Stimulated activated naive CD4-positive, alpha-beta T cell treated with Interleukin-2 at 50 U/mL for 16 hours (primary cell): ENCODE measurements at places on chromosomes 12 and 14.

DNA sequence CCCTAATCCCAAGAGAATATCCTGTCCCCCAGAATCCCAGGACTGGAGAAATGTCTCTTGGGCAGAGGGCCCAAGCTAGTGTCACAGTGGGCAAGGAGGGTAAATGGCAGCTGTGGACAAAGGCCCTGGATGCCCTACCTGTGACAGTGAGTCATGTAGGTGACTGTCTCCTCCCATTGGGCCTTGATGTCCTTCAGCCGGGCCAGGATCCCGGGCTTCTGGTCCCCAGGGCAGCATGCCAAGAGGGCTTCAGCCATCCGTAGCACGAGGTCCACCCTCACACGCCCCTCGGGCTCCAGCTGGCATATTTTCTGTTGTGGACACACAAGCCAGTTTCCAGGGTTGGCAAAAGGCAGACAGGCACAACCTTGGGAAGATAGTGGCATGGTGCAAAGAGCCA is 48.8 kb downstream of the SYNE3 start:
- no peak for DNase-seq

DNA sequence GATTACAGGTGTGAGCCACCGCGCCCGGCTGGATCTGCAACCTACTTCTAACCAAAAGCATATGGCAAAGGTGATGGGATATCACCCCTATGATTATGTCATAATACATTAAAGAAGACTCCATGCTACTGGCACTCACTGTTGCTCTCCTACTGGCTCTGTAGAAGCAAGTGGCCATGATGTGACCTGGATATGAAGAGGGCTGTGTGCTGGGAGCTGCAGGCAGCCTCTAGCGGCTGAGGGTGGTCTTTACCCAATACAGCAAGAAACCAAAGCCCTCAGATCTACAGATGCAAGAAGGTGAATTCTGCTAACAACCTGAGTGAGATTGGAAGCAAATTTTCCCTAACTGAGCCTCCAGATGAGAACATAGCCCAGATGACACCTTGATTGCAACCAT is 34.2 kb upstream of the TRIM9 start:
- DNase-seq, result no peak

DNA sequence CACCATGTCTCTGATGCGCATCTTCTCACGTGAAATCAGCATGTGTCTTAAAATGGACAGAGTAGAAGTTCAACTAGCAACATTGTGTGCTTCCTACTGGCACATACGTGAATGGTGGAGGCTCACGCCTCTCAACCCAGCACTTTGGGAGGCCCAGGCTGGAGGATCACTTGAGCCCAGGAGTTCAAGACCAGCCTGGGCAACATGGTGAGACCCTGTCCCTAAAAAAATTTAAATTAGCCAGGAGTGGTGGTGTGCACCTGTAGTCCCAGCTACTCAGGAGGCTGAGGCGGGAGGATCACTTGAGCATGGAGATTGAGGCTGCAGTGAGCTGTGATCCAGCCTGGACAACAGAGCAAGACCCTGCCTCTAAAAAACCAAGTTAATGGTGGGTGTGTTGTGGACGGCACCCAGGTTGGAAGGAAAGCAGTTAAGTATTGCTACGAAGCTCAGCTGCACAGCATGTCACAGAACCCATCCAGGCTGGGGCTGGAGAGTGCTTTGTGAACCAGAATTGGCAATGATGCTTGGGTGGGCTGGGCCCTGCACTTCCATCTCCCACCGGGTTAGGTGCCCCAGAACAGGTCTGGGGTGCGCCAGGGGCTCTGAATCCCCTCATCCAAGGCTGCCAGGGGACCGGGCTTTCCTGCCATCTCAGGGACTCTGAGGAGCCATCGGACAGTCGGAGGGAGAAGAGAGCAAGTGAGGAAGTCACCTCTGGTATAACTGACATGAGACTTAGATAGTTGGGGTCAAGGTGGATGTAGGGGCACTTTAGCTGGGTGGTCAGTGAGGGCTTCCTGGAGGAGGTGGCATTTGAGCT is 33.0 kb upstream of the ULK1 start:
- no peak for DNase-seq

DNA sequence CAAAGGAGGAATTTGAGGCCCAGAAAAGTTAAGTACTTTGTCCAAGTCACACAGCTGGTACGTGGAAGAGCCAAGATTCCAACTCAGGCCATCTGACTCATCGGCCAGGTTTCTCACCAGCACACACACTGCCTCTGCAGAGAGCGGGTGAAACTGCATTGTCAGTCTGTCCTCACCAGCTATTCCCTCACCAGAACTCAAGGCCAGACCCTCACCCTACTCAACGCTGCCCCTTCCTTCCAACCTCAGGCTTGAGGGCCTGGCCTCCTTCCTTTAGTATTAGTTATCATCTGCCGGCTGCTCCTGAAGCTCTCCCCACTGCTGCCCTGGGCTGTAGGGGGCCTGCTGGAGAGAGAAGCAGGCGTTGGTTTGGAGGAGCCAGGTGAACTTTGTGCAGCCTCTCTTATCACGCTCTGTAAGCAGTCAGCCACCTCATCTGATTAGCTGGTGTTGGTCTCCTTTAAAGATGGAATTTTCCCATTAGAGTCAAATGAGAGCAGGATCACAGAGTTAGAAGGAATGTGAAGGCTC is 16.6 kb upstream of the PLEK2 start:
- DNase-seq, result no peak

- DNase-seq, result no peak
These were observed 12.0 kb upstream of the PRIMA1 start for GRCh38 chr14:93799989-93800921.

- no peak for DNase-seq
These were observed 345.6 kb downstream of the APAF1 start for GRCh38 chr12:98990648-98991047.

GRCh38 chr14:68695326-68695768 is 97.5 kb downstream of the ZFP36L1 start:
- DNase-seq, result no peak

DNA sequence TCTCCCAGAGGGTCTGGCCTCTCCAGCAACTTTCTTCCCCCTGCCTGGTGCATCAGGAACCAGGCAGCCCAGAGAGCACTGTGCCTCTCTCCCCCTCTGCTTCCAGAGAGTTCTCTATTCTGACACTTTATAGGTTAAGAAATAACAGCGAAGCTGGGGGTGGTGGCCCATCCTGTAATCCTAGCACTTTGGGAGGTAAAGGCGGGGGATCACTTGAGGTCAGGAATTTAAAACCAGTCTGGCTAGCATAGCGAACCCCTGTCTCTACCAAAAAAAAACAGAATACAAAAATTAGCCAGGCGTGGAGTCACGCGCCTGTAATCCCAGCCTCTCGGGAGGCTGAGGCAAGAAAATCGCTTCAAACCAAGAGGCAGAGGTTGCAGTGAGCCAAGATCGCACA is 58.3 kb downstream of the ESRRB start:
- no peak for DNase-seq

GRCh38 chr12:52277486-52278245 is 3.2 kb downstream of the KRT86 start:
- no peak for DNase-seq

DNA sequence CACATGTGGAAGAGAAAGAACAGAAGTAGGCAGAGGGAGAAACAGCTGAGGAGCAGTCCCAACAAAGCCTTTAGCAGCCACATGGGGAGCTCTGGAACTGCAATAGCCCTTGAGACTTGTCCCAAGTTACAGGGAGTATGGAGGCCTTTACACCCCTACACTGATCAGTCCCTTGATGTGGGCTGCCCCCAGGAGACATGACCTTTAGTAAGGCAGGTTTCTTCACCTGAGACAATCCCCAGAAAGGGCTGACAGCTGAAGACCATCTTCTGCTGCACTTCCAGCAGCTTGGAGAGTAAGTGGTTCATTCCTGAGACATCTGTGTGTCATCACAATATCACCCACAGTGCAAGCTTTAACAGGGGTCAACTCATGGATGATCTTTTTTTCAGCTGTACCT is 8.6 kb upstream of the SNAPC1 start:
- no peak for DNase-seq

DNA sequence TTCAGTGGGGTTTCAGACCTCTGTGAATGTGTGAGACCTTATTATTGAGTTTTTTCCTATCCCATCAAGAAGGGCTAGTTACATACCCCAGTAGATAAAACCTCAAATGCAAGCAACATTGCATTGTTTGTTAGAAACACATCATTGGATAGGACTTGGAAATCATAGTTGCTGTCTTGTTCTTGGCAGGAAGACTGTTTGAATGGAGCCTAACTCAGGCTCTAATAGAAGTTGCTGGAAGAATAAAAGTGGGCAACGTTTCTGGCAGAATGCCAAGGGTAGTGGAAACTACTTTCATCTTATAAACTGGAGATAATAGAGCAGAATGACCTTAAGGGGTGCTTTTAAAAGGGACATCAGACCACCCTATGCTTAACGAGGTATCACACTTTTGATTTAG is 9.9 kb upstream of the PTHLH start:
- no peak for DNase-seq

- no peak for DNase-seq
These were observed 145.3 kb downstream of the CACNA1C start for GRCh38 chr12:2198005-2198501.

DNA sequence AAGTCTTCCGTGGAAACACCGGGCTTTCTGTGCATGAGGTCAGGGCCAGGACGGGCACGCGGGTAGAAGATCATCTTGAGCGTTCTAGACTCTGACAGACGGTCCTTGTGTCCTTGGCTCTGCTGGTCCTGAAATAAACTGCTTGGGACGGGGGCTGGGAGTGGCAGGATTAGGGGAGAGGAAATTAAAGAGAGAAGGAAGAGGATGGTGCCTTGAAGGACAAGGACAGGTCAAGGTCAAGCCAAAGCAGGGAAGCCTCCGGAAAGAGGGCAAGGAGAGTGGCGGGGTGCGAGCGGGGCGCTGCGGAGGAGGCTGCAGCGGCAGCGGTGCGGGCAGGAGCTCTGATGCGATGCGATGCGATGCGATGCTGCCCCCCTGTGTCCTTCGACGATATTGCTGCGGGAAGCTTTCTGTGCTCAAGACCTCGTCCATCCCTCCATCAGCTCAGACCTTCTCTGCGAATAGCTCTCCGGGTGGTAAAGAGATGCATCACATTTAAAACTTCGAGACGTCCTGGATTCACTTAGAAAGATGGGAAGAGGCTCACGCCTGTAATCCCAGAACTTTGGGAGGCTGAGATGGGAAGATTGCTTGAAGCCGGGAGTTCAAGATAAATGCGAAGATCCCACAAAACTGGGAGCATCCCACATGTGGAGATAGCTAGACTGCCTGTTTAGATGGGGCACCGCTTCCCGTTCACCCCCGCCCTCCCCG is 110.1 kb upstream of the TMEM132D start:
- DNase-seq, result no peak

DNA sequence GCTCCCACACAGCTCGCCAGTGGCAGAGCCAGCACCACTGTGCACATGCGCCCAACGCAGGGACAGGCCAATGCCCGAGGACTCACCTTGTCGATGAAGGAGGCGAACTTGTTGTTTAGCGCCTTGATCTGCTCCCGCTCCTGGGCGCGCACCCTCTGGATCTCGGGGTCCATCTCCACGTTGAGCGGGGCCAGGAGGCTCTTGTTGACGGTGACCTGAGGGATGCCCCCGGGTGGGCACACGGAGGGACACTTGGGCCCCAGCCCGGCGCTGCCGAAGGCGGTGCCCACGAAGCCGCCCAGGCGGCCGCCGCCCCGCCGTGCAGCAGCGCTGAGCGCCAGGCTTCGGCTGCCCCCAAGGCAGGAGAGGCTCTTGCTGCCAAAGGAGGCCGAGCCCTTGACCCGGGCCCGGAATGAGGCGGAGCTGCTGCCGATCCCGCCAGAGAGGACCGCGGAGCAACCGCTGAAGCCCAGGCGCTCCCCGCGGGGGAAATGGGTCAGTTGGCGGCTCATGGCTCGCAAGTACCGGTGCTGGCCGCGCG is at the start of gene KRT72:
Gene KRT72, minus strand, starts transcription at position 523 of the 541 bp plus-strand sequence. Its CDS starts 11 bp downstream, at position 512.
- no peak for DNase-seq

GRCh38 chr12:66804563-66804974 is 125.7 kb upstream of the GRIP1 start:
- no peak for DNase-seq

DNA sequence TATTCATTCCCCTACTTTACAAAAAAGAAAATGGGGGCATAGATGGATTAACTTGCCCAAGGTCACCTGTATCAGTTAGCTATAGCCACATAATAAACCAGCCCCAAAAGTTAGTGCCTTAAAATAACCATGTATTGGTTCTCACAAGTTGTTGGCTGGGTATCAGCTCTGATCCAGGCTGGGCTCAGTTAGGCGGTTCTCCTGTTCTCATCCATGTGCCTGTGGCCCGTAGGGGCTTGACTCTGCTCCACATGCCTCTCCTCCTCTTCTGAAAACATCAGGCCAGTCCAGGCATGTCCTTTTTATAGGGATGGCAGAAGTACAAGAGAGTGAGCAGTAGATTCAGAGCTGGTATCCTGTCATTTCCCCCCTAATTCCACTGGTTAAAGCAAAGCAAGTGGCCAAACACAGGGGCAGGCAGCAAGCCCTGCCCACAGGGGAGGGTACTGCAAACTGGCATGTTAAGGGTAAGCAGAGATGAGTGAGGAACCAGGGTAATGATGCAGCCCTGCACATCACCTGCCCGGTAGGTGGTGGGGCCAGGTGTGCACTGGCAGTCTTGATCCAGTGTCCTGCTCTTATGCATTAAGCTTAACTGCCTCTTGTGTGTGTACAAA is 47.9 kb upstream of the TUNAR start:
- no peak for DNase-seq

DNA sequence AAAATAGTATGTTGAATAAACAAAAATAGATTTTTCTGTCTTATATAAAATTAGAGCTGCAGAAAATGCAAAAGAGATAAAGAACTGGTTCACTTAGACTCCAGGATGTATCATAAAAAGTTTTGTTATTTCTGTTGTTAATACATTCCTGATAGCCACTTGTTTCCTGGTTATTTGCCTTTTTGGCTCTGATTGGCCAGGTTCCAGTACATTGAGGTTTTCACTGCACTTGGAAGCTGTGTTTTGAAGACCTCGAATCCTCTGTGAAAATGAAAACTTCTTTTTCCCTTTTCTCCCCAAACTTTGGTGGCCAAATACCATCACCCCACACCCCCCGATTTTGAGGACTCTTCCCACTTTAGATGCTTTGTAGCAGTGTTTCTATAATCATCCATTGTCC is 525.3 kb downstream of the MED13L start:
- no peak for DNase-seq

DNA sequence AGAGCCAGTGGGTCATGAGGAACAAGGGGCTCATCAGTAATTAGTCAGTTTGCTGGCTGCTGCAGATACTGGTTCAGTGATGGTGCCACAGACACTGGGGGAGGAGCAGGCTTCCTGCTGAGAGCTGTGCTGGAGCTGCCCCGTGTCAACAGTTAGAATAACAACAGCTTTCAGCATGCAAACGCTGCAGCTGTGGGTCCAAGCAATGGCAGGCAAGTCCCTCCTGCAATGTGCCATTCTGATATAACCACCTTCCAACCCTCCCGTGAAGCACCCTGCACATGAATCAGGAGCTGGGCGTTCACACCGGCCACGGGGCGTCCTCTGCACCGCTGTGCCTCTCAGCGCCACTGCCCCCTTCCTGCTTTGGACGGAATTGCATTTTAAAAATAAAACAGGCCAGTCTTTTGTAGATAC is 258.4 kb upstream of the SFSWAP start:
- no peak for DNase-seq

GRCh38 chr12:8038659-8039114 is 6.2 kb downstream of the FOXJ2 start:
- peak; percentile 17 for DNase-seq

- peak; percentile 67 for DNase-seq
These were observed at the start of gene CPM for GRCh38 chr12:68932961-68933893. Gene CPM, minus strand, starts transcription at chr12:68933171. Its CDS starts 334 bp downstream, at chr12:68932837.

GRCh38 chr12:124388038-124388671 is 93.3 kb downstream of the RFLNA start:
- no peak for DNase-seq

GRCh38 chr14:67736771-67737170 is 35.1 kb downstream of the RDH12 start:
- no peak for DNase-seq
